ENCODE measurements at places on chromosomes 7 and 10. TPM values are rescaled to one million over a fixed set of nuclear protein-coding genes. Genes with fewer than 3 reads are reported as not detected.

GRCh38 chr7:40883826-40884225 lies 749.0 kb downstream of the SUGCT start:
- no peak for DNase-seq

DNA sequence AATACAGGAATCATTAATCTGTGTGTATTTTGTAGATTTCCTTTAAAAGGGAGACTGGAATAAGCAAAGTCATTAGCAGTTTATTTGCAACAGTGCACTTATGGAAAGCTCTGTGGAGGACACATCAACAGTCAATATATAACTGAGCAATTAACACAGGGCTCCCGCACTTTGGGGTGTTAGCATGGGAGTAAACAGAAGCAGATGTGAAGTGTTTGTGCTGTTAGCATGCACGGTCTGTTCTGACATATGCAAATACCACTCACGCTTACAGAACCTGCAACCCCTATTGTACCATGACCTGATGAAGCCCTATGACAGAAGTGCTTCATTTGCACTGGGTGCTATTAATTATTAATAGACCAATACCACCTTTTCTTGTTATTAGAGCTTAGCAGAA lies 118.9 kb downstream of the PPP1R3A start:
- no peak for DNase-seq

DNA sequence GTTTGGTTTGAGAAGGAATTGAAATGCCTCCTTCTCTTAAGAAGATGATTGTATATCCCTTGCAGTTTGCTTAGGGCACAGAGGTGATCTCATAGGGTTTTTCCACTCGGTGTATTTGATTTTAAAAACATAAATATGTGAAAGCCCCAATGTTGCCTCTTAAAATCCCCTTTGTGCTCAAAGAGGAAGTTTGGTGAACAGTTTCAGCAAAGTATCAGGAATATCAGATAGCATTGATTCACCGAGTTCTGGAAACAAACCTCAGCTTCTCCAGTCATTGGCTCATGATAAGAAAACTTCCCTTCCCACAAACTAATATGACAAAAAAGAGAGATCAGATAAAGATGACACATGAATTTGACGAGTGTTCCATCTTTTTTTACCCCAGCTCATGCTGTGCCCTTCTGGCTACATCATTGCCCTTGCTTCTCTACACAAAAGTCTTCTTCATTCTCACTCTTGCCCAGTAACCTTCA lies 20.1 kb upstream of the SMNDC1 start:
- no peak for DNase-seq

Gene INMT
- not detected for total RNA-seq

Gene ITIH5
- total RNA-seq = not detected

Gene ASZ1
- not detected for total RNA-seq

- no peak for DNase-seq
These were observed 186.9 kb downstream of the SND1 start for GRCh38 chr7:127838816-127839415.

DNA sequence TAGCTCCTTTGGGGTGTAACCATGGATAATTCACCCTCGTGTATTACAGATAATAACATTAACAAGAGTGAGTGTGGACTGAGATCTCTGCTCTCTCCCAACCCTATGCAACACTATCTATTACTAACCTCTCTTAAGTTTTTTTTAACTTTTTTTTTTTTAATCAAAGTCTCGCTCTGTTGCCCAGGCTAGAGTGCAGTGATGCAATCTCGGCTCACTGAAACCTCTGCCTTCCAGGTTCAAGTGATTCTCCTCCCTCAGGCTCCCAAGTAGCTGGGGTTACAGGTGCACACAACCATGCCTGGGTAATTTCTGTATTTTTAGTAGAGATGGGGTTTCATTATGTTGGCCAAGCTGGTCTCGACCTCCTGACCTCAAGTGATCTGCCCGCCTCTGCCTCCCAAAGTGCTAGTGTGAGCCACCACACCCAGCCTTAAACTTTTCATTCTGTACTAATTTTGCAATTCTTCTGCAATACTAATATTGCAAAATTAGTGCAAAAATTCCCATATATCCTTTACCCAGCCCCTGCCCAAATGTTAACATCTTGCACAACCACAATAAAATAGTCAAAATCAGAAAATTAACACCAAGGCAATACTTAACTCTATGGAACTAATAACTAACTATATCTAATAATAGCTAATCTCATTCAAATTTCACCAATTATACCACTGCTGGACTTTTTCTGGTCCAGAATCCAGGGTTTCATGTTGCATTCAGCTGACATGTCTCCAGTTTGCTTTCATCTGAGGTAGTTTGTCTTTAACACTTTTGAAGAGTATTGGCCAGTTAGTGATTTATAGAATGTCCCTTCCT lies 66.5 kb upstream of the TCF7L2 start:
- no peak for DNase-seq

Gene CDC14C
- not detected for total RNA-seq

- no peak for DNase-seq
These were observed 25.1 kb downstream of the NEBL start for GRCh38 chr10:20871970-20872369.

GRCh38 chr7:134899729-134900128 lies 86.6 kb upstream of the AGBL3 start:
- no peak for DNase-seq

Gene KIAA1217
- total RNA-seq = 0.88 TPM

Gene HKDC1
- total RNA-seq = not detected

Gene ACHE
- 0.81 TPM for total RNA-seq

- no peak for DNase-seq
These were observed 441 bp downstream of the FBH1 start for GRCh38 chr10:5890452-5890915.

GRCh38 chr7:71800321-71800720 lies 611.8 kb downstream of the CALN1 start:
- no peak for DNase-seq

All from pulmonary artery endothelial cell (primary cell).